ENCODE measurements at places on chromosomes 16 and 17.

DNA sequence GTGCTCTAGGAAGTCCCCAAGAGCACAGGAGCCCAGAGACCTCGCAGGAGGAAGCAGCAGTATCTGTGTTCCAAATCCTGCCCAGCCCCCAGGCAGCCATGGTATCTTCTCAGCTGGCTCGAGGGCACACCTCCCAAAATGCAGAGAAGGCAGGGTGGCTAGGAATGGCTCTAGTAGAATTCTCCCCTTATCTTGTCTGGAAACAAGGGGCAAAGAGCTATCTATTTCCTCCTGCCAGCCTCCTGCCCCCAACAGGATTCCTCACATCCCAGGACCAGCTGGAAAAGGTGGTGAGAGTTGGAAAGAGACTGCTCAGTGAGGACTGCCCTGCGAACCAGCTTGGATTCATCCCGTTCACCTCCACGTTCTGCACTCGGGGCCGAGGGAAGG, 8.6 kb upstream of the TSPOAP1 start:
- DNase-seq, result no peak

GRCh38 chr17:7014995-7015958, 2.9 kb downstream of the RNASEK start:
- DNase-seq, result no peak

DNA sequence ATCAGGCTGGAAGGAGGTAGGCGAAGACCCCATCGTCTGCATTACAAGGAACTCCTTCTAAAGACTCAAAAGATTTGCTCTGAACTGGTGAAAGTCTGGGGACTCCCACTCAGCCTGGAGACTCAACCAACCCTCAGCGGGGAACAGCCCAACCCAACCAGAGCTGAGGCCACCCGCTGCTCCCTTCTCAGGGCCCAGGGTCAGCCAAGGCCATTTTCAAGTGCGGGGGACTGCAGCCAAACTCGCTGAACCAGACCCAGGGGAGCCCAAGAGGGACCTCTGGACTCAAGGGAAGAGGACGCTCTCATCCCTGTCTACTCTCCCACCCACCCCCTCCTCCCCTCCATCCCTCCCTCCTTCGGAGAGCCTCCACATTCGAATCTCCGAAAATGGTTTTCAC, 24.1 kb downstream of the XYLT1 start:
- no peak for DNase-seq

- no peak for DNase-seq
These were observed 2114.6 kb downstream of the TP53TG3F start for GRCh38 chr16:35574011-35574410.

- DNase-seq, result no peak
These were observed 76.7 kb upstream of the DOC2B start for GRCh38 chr17:258045-258734.

- DNase-seq, result no peak
These were observed 11.9 kb downstream of the ABCA8 start for GRCh38 chr17:68943123-68943811.

DNA sequence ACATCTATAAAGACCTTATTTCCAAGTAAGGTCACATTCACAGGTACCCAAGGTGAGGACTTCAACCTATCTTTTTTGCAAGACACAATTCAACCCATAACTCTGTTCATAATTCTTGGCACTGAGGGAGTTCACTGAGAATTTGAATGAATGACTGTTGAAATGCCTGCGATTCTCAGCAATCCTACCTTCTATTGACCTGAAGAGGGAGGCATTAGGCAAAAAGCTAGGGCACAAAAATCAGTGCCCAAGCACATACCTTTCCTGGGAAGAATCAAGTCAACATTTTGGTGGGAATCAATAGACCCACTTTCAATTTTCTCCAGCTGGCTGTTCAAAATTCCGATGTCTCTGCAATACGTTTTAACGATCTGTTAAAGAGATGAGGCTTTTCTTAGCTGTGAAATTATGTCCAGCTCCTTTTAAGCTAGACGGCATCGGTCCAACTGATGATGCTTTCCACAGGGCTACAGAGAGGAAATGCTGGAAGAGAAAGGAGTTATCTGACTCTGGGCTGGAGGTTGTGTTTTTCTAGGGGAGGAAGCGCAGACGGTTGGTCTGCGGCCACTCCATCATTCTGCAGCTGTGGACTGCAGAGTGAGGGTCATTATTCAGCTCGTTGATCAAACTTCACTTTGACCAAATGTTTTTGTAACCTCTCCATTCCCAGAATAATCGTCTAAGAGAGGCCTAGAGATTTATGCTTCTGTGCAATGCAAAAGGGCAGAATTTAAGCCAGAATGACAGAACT, 25.2 kb downstream of the BCO1 start:
- DNase-seq, result no peak

GRCh38 chr16:1972490-1972877, 631 bp downstream of the TBL3 start:
- no peak for DNase-seq

DNA sequence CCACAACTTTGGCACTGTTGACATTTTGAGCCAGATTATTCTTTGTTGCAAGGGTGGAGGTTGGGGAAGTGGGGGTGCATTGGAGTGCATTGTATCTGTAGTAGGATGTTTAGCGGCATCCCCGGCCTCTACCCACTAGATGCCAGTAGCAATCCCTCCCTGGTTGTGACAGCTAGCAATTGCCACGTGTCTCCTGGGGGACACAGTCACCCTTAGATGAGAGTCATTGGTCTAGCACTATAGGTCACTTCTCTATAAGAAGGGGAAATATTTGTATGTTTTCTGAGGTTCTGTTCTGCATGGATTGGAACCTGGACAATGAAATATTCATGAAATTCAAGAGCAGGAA, 32.4 kb downstream of the MSI2 start:
- peak; percentile 66 for DNase-seq

Data from pons (tissue), 1 donor.